ENCODE measurements at places on chromosomes 5 and 9. TPM values are rescaled to one million over a fixed set of nuclear protein-coding genes. Genes with fewer than 3 reads are reported as not detected.

The LURAP1L gene
- total RNA-seq, result 4.1 TPM

The QSOX2 gene
- total RNA-seq, result 40.8 TPM

The TMEM174 gene
- total RNA-seq, result not detected

The SLC25A48 gene
- not detected for total RNA-seq

The ATG10 gene
- 15.7 TPM for total RNA-seq

The IDNK gene
- 1.7 TPM for total RNA-seq

DNA sequence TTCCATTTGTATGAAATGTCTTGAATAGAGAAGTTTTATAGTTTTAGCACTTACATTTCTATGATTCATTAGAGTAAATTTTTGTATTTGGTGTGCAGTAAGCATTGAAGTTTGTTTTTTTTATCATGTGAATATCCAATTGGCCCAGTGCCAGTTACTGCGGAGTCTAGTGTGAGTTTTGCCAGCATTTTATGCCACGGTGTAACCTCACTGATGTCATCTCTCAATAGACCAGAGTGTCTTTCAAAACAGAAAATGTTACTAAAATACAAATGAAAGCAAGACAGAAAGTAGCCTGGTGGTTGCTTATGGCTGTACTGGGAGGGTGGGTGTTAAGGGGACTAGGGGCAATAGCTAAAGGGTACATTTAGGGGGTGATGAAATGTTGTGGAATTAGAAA, 62.8 kb downstream of the IPPK start:
- no peaks in the 10 kb centered on the region for H3K4me1 ChIP-seq
- no peak overlapping the region for H3K4me3 ChIP-seq
- no peak for DNase-seq
- H3K27ac ChIP-seq, result no peak overlapping the region
- H3K27me3 ChIP-seq, result no peaks in the 10 kb centered on the region

DNA sequence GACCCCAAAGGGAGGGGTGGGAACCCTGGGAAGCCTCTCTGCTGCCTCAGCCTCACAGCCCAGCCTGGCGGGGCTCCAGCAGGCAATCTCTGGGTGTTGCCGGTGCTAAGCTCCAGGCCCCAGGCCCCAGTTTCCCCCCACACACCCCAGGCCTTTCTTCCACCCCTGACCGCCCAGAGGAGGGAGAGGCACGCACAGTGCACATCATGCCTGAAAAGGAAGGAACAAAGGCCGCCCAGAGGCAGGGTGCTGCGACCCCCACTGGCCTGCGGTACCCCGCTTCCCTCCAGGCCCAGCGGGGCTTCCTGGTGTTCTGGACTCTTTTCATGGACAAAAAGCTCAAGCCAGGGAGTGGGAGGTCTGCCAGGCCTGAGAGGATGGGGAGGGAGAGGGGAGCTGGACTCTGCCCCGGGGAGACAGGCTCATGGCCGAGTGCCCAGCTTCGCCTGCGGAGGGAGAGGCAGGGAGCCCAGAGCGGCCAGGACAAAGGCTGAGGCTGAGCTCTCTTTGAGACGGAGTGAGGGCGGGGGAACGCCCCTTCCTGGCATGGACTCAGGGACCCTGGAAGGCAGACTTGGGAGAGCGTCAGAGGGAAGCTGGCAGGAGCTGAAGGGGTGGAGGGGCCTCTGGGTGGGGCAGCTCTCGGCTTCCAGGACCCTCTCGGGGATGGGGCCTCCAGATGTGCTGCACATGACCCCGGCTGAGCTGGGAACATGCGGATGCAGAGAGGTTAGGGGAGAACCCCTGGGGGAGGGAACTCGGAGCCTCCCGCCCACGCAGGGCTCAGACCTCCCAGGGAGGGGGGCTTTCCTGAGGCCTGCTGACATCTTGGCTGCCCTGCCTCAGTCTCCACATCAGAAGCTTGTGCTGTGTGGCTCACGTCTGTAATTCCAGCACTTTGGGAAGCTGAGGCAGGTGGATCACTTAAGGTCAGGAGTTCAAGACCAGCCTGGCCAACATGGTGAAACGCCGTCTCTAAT, 1.8 kb upstream of the ENTPD2 start:
- H3K4me3 ChIP-seq, result no peak overlapping the region
- DNase-seq, result peak; percentile 2
- no peak overlapping the region for H3K27ac ChIP-seq
- H3K27me3 ChIP-seq, result no peaks in the 10 kb centered on the region
- no peaks in the 10 kb centered on the region for H3K4me1 ChIP-seq

DNA sequence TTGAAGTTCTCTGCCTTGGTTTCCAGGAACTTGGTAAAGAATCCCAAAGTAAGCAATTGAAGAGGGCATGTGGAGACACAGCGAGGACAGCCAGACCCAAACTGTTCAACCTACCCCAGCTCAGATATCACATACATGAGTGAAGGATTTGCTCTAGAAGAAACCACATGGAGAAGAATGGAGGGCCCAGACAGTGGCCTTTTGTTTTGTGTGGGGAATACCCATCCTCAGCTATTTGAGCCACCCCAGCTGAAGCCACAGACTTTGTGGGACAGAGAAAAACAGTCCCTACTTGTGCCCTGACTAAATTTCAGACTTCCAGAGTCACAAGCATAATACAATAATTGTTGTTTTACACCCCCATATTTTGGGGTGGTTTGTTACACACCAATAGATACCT, 387.1 kb downstream of the ZSWIM6 start:
- H3K27ac ChIP-seq, result no peak overlapping the region
- H3K4me3 ChIP-seq, result no peak overlapping the region
- H3K27me3 ChIP-seq, result peaks cover 24% of the 10 kb centered on the region

DNA sequence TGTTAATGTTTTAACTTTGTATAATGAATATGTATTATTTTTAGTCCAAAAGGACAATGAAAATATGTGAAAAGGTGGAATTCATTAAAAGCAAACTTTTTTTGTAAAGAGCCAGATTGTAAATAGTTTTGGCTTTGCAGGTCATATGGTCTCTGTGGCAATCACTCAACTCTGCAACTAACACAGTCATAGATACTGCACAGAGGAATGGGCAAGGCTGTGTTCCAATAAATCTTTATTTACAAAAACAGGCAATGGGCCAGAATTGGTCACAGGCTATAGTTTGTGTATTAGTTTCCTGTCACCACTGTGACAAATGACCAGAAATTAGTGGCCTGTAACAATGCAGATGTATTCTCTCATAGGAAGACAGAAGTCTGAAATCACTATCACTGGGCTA, 125.4 kb upstream of the PTCH1 start:
- H3K27ac ChIP-seq, result no peak overlapping the region
- H3K4me1 ChIP-seq, result no peaks in the 10 kb centered on the region
- no peak overlapping the region for H3K4me3 ChIP-seq
- H3K27me3 ChIP-seq, result peaks cover 68% of the 10 kb centered on the region

DNA sequence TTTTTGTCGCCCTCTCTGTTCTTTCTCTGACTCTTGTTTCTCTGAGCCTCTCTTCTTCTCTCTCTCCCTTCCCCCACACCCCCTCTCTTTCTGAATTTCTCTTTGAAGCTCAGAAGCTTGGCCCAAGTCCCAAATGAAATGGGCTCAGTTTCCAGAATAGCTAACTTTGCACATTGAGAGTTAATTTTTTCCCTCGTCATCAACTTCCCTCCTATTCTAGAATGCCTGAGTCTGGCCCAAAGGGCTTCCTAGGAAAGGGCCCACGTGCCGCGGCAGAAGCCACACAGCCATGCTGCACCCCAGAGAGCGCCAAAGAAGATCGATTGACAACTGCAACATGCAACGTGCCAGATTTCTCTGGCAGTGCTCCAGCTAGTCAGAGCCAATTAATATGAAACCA, 588.8 kb upstream of the KLF4 start:
- H3K27ac ChIP-seq, result no peak overlapping the region
- H3K27me3 ChIP-seq, result no peaks in the 10 kb centered on the region
- H3K36me3 ChIP-seq, result no peaks in the 10 kb centered on the region

- no peak for DNase-seq
- H3K36me3 ChIP-seq, result no peaks in the 10 kb centered on the region
- H3K4me3 ChIP-seq, result no peak overlapping the region
Measured at GRCh38 chr5:44679214-44679613, 129.5 kb upstream of the MRPS30 start.

GRCh38 chr9:92965061-92965758, 17.9 kb downstream of the FGD3 start:
- H3K27me3 ChIP-seq, result no peaks in the 10 kb centered on the region
- H3K4me3 ChIP-seq, result no peak overlapping the region
- H3K36me3 ChIP-seq, result no peaks in the 10 kb centered on the region
- H3K27ac ChIP-seq, result no peak overlapping the region

- H3K4me1 ChIP-seq, result no peaks in the 10 kb centered on the region
- H3K36me3 ChIP-seq, result no peaks in the 10 kb centered on the region
- no peak for DNase-seq
- H3K27ac ChIP-seq, result no peak overlapping the region
- no peak overlapping the region for H3K4me3 ChIP-seq
- H3K27me3 ChIP-seq, result peaks cover 88% of the 10 kb centered on the region
Measured at GRCh38 chr9:132168851-132169250, 7.0 kb downstream of the NTNG2 start.

- no peaks in the 10 kb centered on the region for H3K36me3 ChIP-seq
- peak; percentile 37 for DNase-seq
- H3K27ac ChIP-seq, result peak overlapping the region; percentile 48
- H3K4me3 ChIP-seq, result no peak overlapping the region
- H3K4me1 ChIP-seq, result peaks cover 18% of the 10 kb centered on the region
Measured at GRCh38 chr5:127942246-127943060, 141.1 kb upstream of the SLC12A2 start.

DNA sequence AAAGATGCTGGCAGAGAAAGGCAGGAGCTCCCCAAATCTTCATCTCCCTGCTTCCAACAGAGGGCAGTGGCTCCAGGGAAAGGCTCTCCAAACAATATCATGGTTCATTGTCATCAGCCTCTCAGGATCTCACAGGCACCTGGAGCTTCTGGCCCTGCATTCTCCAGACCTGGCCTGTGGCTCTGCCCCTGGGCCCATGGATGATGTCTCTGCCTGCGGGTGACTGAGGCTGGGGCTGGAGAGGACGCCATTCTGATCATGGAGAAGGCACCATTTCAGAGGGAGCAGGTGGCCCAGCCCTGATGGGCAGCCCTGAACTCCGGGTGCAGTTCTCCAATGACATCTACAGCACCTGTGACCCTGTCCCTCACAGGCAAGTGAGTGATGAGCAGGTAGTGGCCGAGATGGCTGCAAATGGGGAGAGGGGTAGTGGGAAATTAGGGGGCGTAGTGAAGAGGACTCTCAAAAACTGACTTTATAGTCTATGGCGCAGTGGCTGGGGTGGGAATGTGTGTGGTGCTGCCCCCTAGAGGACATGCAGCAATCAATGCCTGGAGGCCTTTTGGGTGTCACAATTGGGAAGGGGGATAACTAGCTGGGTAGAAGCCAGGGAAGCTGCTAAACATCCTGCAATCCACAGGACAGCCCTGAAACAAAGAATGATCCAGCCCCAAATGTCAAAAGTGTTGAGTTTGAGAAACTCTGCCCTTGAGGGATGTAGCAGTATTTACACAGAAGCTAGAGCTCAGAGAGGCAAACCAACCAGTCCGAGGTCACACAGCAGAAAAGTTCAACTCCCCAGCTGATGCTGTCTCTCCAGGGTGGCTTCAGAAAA, 3.2 kb downstream of the SH3PXD2B start:
- H3K36me3 ChIP-seq, result no peaks in the 10 kb centered on the region
- H3K4me1 ChIP-seq, result peaks cover 18% of the 10 kb centered on the region
- H3K27me3 ChIP-seq, result no peaks in the 10 kb centered on the region
- no peak overlapping the region for H3K27ac ChIP-seq
- DNase-seq, result peak; percentile 33

GRCh38 chr5:159912033-159912800, 4.1 kb upstream of the ADRA1B start:
- H3K27ac ChIP-seq, result peak overlapping the region; percentile 100
- peak; percentile 97 for DNase-seq
- peaks cover 95% of the 10 kb centered on the region for H3K4me1 ChIP-seq
- peak overlapping the region; percentile 40 for H3K4me3 ChIP-seq

GRCh38 chr5:25453500-25453899, 808.7 kb upstream of the CDH10 start:
- no peak overlapping the region for H3K27ac ChIP-seq
- no peaks in the 10 kb centered on the region for H3K27me3 ChIP-seq
- no peaks in the 10 kb centered on the region for H3K36me3 ChIP-seq
- H3K4me1 ChIP-seq, result no peaks in the 10 kb centered on the region
- no peak overlapping the region for H3K4me3 ChIP-seq

DNA sequence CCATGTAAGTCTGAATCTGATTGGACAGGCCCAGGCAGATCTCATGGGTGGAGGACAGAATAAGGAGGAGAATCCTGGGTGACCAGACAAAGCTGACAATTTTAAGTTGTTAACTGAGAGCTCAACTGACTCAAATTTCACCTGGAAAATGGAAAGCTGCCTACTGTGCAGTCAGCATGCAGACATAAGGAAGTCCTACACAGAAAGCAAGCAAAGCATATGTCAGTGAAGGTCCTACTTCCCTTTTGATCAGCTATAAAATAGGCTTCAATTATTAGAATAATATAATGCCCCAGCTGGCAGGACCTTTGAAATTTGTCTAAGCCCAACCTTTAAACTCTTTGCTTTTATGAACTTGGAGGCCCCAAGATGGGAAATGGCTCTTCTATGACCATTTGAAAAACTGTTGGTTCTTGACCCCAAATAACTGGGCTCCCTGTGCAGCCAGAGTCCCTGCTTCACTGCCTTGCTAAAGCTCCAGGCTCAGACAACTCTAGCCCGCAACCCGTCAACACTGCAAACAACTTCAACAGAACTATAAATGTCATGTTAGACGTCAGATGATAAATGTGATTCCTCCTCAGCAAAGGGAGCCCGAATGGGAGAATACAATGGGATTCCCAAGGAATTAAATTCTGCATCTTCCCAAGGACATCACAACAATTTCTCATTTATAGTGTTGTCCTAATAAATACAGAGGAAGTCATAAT, 118.9 kb upstream of the ADRA1B start:
- H3K4me1 ChIP-seq, result no peaks in the 10 kb centered on the region
- H3K27me3 ChIP-seq, result no peaks in the 10 kb centered on the region
- no peaks in the 10 kb centered on the region for H3K36me3 ChIP-seq

DNA sequence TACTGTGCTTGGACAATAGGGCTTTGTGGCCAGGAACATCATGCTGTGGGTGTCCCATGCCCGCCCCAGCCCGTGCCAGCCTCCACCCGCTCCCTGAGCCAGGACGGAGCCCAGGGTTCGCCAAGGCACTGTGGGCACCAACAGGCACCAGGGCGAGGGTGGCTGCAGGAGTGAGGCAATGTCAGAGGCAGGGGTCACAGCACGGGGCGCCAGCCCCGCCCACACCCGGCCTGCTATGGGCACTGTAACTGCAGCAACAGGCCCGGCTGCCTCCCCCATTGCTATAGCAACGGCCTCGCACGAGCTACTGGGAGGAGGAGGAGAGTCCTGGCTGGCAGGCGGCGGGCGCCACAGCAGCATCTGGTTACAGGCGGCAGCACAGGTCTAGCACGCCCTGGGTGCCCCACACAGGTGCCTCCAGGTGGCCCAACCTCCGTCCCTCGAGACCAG, 2.5 kb downstream of the ABCA2 start:
- H3K27me3 ChIP-seq, result no peaks in the 10 kb centered on the region
- H3K36me3 ChIP-seq, result no peaks in the 10 kb centered on the region
- H3K4me1 ChIP-seq, result peaks cover 8% of the 10 kb centered on the region
- peak; percentile 86 for DNase-seq
- no peak overlapping the region for H3K27ac ChIP-seq
- H3K4me3 ChIP-seq, result no peak overlapping the region

GRCh38 chr9:95171001-95171400, 146.5 kb downstream of the FANCC start:
- H3K27ac ChIP-seq, result no peak overlapping the region
- H3K27me3 ChIP-seq, result no peaks in the 10 kb centered on the region
- H3K36me3 ChIP-seq, result no peaks in the 10 kb centered on the region
- no peak for DNase-seq

Measured in PC-9 (cell line).